ENCODE measurements at places on chromosomes 6 and 20.

GRCh38 chr6:106736502-106736901 lies 107.1 kb downstream of the QRSL1 start:
- DNase-seq, result no peak

DNA sequence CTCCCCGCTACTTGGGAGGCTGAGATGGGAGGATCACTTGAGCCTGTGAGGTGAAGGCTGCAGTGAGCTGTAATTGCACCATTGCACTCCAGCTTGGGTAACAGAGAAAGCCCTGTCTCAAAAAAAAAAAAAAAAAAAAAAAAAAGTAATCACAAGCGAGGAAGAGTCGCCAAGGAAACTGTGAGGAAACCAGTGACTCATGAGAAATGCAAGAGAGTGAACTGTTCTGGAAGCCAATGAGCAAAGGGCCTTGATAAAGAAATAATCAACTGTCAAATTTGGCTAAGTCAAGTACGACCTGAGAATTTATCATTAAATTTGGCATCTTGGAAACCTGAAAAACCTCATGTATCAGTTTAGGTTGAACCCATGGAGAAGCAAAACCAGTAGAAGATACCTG lies 16.1 kb upstream of the LAMP5 start:
- DNase-seq, result no peak

DNA sequence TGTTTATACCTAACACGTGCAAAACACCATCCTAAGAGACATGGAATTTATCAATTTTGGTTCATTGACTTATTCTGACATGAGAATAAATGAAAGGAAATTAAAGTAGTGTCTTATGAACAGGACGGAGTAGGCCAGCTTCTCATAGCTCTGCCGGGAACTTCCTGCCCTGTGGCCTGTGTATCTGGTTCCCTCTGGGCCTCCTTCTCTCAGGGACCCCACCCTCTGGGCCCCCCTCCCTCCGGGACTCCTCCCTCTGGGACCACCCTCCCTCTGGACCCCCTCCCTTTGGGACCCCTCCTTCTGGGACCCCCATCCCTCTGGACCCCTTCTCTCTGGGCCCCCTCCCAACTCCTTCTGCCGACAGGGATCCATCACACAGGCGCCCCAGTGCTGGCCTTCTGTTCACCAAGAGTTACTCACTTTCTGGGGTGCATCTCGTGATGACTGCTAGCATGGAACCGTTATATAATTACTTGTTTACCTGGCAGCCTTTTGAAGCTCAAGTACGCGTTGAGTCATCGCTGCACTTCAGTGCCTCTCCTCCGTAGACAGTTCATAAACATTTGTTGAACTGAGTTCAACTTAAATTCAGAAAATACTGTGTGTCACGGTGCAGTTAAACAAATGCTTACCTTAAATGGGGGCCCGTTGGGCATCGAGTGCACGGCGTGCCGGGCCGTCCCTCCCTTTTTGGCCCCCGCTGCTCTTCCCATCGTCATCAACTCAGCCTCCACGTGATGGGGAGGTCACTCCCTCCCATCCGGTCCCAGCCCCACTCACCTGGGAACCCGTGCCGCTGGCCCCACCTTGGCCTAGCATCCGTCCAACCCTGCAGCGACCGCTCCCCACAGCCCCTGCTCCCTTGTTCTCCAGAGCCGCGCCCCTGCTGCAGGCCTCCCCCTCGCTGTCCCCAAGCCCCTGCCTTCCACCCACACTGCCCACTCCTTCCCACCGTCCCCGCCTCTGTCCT lies 8.1 kb downstream of the CCR6 start:
- DNase-seq, result no peak

DNA sequence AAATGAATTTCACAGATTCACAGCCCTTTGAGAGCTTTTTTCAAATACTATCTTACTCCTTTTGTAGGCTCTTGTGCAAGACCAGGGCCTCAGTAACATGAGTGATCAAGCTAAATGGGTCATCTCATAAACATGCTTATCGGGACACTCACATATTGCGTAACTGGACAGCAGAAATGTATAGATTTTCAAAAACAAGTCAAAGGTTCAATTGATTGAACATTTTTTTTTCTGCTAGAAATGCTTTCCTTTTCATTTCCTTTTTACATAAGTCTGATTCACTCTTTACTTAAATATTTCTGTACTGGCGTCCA lies 8.7 kb upstream of the SALL4 start:
- no peak for DNase-seq

DNA sequence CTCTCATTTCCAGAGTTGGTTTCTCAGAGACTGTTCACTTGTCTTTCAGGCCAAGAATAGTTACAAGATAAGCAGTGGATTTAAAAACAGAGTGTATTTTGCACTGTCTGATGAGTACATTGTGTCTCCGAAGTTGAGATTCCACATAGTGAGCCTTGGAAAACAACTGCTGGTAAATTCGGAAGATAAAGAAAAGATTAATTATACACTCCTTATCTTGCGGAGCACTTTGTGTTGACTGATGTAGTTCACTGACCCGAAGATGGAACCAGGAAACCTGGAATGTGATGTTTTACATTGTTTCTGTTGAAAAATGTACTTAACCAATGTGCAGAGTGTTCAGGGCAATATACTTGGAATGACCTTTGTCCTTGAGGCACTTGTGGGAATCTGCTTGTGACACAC lies 51.0 kb downstream of the ANKS1A start:
- no peak for DNase-seq

DNA sequence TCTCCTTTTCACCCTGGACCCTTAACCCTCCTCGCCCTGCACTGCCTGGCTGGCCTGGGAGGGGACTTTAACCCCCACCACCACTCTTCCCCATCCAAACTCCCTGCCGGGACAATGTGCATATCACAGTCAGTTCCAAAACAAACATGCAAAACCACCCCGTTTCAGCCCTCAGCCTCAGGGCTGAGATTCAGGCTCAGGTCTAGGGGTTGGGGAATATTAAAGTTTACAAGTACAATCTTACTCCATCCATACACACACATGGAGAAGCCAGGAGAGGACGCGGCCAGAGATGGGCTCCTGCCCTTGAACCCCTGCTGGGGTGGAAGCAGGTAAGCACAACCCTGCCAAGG lies 534 bp downstream of the KIAA1755 start:
- no peak for DNase-seq

All from pancreas (tissue), 10 donors.